ENCODE measurements at places on chromosomes 5 and 9.

GRCh38 chr5:68027519-68027918 lies 188.0 kb upstream of the PIK3R1 start:
- DNase-seq, result no peak

- DNase-seq, result no peak
Measured at GRCh38 chr9:13896047-13896446, 417.9 kb downstream of the NFIB start.

GRCh38 chr5:27462936-27463335 lies 424.6 kb upstream of the CDH9 start:
- DNase-seq, result no peak

DNA sequence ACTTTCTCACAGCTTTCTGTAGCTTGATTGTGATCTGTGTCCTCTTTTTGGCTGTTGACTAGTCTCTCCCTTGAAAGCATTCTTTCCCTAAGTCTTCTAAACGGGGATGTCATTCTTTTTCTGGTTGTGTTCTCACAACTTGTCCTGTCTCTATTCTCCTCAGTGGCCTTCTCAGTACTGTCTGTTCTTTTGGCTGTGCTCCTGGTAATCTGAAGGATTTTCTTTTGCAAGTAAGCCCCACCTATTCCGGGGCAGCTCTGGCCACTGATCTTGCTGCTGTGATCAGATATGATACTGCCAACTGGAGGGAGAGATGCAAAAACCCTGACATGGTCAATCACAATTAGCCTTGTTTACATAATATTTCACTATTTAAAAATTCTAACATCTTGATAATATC lies 172.2 kb downstream of the CDC42SE2 start:
- DNase-seq, result no peak

DNA sequence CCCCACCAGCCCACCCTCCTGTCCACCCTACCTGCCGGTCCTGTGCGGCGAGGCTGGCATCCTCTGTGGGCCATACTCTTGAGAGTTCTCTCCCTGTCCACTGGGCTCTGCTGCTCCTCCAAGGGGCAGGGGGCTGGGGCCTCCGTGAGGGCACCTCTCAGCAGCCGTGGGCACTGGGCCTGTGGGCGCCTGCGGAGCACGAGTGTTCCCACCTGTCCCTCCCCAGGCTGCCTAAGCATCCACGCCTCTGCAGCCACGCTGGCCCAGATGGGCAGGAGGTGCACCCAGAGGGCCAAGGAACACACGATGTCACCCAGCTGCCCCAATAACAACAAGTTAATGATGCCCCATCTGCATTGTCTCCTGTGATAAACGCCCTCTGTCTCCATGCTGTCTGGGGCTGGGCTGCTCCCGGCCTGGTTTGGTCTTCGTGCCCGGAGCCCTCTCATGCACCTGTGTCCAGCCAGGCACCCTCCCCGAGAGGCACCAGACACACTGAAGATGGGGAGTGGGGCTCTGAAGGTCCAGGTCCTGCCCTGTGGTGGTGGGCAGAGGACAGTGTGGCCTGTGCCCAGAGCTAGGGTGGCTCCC lies 114.5 kb downstream of the RXRA start:
- DNase-seq, result no peak

- DNase-seq, result no peak
Measured at GRCh38 chr5:39675676-39676075, 250.9 kb upstream of the DAB2 start.

DNA sequence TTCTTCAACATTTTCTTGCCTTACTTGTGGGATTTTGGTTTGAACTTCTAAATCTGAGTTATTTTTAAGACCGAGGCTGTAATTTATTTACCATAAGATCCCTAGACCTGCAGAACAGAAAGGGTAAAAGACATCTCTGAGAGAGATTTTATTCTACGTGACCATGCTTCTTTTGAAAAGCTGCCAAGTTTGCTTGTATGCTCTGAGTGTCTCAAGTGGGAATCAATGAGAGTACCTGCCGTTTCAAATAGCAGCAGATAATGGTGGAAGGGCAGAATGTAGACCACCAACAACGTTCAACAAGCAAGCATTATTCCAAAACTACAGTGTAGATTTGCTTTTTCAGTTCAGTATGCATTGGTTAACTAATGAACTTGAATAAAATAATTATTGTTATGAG lies 108.6 kb upstream of the MINAR2 start:
- no peak for DNase-seq

DNA sequence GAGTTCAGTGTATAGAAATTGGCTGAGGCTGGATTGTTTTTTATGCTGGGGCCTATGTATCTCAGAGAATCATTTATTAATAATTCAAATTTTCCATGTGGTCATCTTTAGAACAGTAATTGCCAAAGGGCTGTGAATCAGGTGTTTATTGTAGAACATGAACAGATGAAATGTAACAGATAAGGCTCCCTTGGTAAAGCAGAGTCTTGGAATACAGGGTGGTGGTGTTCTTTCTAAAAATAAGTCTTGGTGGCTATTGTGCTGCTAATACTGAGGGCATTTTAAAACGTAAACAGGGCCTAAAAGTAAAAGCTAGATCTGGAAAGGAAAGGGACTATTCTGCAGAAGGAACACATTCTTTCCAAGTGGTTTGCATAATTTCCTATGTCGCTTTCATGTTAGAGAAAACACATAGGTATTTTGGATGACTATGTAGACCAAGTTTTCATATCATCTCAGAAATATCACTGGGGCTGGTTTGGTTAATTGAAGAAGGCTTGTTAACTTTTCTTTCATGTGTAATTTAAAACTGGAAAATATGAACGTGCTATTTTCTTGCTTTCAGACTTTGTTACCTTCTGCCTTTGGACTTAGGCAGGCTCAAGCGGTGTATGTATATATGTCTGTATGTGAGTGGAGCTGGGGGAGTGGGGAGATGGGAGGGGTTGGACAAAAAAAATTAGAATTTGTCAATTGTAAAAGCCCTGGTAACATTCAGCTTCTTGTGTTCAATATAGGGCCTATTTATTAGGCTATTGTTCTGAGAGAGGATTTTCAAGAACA lies 119.9 kb upstream of the ANKRD55 start:
- DNase-seq, result no peak

GRCh38 chr5:33257807-33258429 lies 182.8 kb upstream of the TARS1 start:
- DNase-seq, result no peak

GRCh38 chr5:155222393-155222792 lies 208.8 kb downstream of the KIF4B start:
- DNase-seq, result no peak
